ENCODE measurements at places on chromosomes 12 and 14. TPM values are rescaled to one million over a fixed set of nuclear protein-coding genes. Genes with fewer than 3 reads are reported as not detected.

The RDH12 gene
- not detected for total RNA-seq

DNA sequence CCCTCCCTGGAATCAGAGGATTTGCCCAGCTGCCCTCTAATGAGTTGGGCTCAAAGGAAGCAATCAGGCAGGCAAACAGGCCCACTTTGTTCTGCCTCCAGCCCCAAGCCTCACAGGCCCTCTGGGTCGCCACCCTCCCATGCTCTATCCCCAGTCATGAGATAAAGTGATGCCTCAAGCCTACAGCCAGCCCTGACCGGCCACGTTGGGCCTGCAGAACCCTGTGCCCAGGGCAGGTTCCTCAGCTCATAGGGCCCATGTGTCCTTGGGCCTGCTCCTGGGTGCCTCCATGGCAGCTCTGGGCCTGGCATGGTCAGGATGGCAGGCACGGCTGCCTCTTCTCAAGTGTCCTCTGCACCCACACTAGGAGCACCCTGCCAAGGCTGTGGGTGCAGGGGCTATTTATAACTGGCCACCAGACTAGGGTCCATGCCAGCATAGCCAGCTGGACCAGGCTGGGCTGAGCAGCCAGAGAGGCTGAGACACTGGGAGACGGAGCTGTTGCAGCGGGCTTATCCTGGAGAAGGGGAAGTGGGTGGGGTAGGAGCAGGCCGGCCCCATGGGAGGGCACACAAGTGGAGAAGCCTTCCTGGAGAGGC, 20.2 kb downstream of the HDAC7 start:
- H3K4me3 ChIP-seq, result no peak overlapping the region
- H3K27me3 ChIP-seq, result no peaks in the 10 kb centered on the region
- H3K4me1 ChIP-seq, result peaks cover 67% of the 10 kb centered on the region
- H3K36me3 ChIP-seq, result peaks cover 33% of the 10 kb centered on the region

DNA sequence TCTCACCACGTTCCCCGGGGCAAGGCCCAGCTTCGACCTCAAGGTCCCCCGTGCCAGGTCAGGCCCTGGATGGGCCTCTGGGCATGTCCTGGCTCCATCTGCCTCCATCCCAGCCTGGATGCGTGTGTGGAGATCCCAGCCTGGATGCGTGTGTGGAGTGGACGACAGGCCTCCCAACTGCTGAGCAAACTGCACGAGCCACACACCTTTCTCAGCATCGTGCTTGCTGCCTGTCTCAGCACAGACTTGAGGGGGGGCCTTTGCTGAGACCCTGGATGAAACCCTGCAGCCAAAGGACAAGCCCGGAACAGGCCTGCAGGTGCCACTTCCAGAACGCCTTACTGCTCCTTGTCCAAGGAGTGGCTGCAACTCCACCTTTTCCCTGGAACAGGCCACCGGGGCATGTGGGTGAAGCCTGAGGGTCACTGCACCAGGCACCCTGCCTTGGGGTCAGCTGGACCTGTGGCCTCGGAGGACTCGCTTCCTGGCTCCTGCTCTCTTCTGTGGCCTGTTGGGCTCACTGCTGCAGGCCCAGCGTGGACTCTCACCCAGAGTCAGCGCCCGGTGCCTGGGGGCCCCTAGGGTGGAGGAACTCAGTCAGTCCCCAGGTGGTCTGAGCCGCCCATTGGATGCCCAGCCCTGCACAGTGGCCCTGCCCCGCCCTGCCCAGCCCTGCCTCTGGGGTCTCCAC, 176.0 kb downstream of the KIF26A start:
- H3K27me3 ChIP-seq, result no peaks in the 10 kb centered on the region
- H3K27ac ChIP-seq, result no peak overlapping the region
- no peaks in the 10 kb centered on the region for H3K4me1 ChIP-seq

GRCh38 chr14:102225386-102225785, 79.6 kb downstream of the MOK start:
- peaks cover 2% of the 10 kb centered on the region for H3K4me1 ChIP-seq
- H3K4me3 ChIP-seq, result no peak overlapping the region
- DNase-seq, result no peak
- no peak overlapping the region for H3K27ac ChIP-seq
- no peaks in the 10 kb centered on the region for H3K27me3 ChIP-seq
- H3K36me3 ChIP-seq, result peaks cover 13% of the 10 kb centered on the region

- H3K4me3 ChIP-seq, result no peak overlapping the region
- no peak overlapping the region for H3K27ac ChIP-seq
- no peaks in the 10 kb centered on the region for H3K36me3 ChIP-seq
- no peaks in the 10 kb centered on the region for H3K4me1 ChIP-seq
Observed at GRCh38 chr12:104928036-104928745, 29.9 kb downstream of the SLC41A2 start.

GRCh38 chr12:75207338-75208083, 2.1 kb downstream of the KCNC2 start:
- H3K36me3 ChIP-seq, result peaks cover 20% of the 10 kb centered on the region
- DNase-seq, result no peak
- peaks cover 32% of the 10 kb centered on the region for H3K27me3 ChIP-seq

GRCh38 chr14:68231898-68232297, 412.3 kb downstream of the RAD51B start:
- no peak for DNase-seq
- H3K4me1 ChIP-seq, result no peaks in the 10 kb centered on the region
- H3K36me3 ChIP-seq, result no peaks in the 10 kb centered on the region

DNA sequence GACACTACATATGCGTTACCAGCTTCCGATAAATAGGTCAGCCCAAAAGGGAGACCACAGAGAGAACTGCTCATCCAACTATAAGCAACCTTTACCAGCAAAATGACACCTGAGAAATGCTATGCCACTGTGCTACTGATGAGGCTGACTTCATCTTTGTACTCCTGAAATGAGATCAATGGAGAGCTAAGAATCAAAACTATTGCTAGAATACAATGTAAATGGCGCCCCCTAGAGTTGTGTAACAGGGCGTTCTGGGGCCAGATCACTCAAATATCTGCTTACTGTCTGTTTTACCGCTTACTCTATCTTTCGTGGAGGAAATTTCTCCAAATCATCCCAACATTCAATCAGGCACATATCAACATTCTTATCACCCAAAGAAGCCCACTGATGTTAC, 4.6 kb downstream of the ZNF384 start:
- DNase-seq, result peak; percentile 58
- no peaks in the 10 kb centered on the region for H3K27me3 ChIP-seq
- no peak overlapping the region for H3K4me3 ChIP-seq
- peaks cover 65% of the 10 kb centered on the region for H3K4me1 ChIP-seq
- no peaks in the 10 kb centered on the region for H3K36me3 ChIP-seq

DNA sequence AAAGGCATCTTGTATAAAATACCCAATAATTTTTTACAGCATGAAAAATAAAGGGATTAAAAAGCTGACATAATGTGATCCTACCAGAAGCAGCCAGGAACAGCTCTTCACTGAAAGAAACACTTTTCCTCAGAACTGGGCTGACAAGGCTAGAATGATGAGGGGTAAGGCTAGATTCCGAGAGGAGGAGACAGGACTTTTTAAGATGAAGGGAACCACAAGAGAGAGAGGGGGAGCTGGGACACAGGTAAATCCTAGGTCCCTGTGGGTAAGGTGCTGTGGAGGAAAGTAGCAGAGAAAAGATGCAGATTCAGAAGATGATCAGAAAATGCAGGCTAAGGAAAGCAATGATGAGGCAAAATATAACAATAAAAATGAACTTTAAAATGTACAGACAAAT, 29.5 kb downstream of the C2CD5 start:
- H3K27ac ChIP-seq, result no peak overlapping the region
- peaks cover 4% of the 10 kb centered on the region for H3K36me3 ChIP-seq
- H3K27me3 ChIP-seq, result no peaks in the 10 kb centered on the region
- DNase-seq, result no peak
- H3K4me3 ChIP-seq, result no peak overlapping the region
- H3K4me1 ChIP-seq, result no peaks in the 10 kb centered on the region

DNA sequence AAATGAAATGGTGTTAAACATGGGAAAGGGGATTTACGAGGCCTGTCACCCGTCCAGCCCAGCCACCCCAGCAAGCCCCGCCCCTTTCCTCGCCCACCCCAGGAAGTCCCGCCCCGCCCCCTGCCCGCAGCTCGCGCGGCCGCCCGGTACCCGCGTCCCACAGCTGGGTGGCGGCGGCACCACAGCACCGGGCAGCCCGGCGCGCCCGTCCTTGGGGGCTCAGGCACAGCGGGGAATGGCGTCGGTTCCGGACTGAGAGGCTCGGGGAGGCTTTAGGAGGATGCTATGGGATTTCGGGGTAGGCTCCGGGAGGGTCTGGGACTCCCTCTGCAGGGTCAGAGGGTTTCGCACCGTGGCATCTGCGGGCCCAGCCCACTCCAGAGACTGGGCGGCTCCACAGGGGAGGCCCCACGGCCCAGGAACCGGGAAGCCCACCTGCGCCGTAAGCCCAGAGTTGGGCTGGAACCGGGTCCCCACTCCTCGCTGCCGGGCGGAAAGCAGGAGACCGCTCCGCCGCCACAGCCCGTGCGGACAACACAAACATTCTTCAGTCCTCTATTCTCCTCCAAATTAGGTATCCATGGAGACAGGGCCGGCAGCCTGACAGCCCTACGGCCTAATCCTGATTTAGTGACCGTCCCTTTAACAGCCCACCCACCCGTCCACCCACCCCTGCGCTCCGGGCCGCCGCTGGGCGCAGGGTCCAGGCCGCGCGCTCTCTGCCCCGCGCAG, 1.4 kb downstream of the FIGNL2 start:
- no peak overlapping the region for H3K27ac ChIP-seq
- H3K4me3 ChIP-seq, result peak overlapping the region; percentile 87
- peaks cover 25% of the 10 kb centered on the region for H3K4me1 ChIP-seq
- no peaks in the 10 kb centered on the region for H3K36me3 ChIP-seq
- H3K27me3 ChIP-seq, result peaks cover 28% of the 10 kb centered on the region

GRCh38 chr12:98360401-98360800, 155.0 kb upstream of the TMPO start:
- no peaks in the 10 kb centered on the region for H3K36me3 ChIP-seq
- H3K27me3 ChIP-seq, result peaks cover 23% of the 10 kb centered on the region
- no peak overlapping the region for H3K27ac ChIP-seq
- no peak overlapping the region for H3K4me3 ChIP-seq

Data from naive thymus-derived CD8-positive, alpha-beta T cell (primary cell).